ENCODE measurements at places on chromosomes 5 and 9.

- DNase-seq, result peak; percentile 27
Measured at GRCh38 chr5:53884417-53884816, 324.0 kb downstream of the NDUFS4 start.

GRCh38 chr9:71607461-71607881 is 160.8 kb downstream of the CEMIP2 start:
- no peak for DNase-seq

DNA sequence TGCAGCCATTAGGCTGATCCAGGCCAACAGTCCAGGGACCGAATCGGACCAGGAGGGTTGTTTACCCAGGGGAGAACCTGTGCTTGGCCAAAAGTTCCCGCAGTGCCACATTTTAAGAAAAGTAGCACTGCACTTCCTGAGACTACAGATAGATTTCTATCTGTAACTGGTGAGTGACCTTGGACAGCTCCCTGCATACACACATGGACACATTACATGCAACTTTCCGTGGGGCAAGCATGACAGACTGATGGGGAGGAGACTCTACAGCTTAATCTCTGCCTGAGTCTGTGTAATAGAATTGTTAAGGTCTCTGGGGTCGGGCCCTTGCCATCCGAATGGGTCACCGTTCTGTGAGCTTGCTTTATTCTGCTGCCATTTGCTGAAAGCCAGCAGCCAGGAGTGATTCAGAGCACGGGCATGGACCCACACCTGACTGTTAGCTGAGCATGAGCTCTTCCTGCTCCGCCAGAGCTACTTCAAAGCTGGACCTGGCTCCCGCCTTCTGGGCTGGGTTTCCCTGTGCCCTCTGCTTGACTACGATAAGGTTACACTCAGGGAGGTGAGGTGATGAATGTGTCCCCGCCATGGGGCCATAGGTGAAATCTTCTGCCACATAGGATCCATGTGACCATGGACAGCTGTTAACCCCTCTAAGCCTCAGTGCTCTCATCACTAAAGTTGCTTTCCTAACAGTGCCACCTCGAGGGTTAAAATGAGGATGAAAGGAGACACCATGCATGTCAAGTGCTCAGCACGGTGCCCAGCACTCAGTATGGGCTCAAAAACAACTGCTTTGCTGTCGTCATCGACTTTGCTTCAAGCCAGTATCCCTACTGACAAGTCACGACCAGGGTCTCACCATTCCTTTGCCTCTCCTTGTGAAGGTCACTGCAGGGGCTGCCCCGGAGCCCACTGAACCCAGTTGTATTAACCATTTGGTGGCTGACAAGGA is 200.0 kb downstream of the MELK start:
- peak; percentile 36 for DNase-seq

DNA sequence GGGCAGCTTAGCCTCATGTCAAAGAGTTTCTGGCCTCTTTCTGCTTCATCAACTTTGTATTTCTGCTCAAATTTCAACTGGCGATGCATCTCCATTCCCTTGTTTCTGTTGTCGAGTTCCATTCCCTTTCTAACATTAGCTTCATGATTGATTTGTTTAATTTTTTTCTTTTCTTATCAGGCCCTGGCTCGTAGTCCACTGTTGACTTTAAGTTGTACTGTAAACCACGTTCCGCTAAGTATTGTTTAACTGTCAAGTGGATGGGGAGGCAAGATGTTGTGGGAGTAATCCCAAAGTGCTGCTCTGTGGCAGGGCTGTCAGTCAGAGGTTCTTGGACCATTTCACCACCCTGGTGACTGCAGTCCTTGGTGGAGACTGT is 309.1 kb downstream of the PSAT1 start:
- no peak for DNase-seq

DNA sequence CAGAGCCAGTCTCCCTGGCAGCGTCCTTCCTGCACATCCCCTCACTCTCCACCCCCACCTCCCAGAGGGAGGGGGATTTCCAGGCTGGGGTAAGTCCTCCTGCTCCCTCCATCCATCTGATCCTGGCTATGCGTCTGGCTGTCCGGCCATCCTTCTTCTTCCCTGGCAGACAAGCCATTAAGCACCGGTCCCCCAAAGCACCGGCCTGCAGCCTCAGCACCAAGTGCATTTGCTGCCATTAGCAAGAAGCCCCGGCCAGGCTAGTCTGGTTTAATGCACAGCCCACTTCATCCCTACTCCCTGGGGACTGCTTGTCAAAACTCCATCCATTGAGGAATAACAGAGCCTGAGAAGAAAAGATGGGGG is 208.7 kb upstream of the IER5L start:
- DNase-seq, result no peak

DNA sequence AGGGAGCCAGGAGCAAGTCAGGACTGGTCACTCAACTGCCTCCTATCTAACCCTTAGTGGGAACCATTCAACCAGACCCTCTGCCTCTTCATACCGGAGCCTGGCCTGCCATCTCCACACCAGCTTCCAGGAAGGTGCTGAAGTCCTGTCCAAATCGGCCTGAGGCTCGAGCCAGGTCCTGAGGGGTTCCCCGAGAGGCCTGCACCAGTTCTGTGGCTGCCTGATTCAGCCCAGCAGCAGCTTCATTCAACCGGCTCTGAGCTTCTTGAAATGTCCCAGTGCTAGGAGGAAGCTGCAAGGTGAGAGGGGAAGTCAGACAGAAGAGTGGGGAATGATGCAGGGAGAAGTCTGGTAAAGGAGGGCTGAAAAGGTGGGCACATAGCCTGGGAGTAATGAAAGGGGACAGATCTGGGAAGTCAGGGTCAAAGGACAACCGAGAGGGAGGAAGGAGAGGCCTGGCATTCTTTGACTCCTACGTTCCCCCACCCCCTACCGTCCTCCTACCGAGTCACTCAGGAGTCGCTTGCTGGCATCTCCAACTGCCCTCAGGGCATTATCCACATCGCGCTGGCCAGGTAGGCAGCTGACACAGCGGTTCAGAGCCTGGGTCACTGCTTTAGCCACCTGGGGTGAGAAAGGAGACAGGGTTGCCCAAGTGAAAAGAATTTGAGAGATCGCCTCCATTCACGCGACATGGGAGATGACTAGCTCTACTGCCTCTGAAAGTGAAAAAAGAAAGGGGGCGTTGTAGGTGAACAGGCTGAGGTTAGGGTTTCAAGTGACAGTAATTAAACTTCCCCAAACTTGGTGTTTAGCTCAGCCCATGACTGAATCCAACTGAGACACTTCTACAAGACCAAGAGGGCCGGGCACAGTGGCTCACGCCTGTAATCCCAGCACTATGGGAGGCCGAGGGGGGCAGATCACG is 20.2 kb downstream of the TLN1 start:
- DNase-seq, result no peak

GRCh38 chr5:134738963-134739661 is 764 bp downstream of the CAMLG start:
- peak; percentile 24 for DNase-seq

DNA sequence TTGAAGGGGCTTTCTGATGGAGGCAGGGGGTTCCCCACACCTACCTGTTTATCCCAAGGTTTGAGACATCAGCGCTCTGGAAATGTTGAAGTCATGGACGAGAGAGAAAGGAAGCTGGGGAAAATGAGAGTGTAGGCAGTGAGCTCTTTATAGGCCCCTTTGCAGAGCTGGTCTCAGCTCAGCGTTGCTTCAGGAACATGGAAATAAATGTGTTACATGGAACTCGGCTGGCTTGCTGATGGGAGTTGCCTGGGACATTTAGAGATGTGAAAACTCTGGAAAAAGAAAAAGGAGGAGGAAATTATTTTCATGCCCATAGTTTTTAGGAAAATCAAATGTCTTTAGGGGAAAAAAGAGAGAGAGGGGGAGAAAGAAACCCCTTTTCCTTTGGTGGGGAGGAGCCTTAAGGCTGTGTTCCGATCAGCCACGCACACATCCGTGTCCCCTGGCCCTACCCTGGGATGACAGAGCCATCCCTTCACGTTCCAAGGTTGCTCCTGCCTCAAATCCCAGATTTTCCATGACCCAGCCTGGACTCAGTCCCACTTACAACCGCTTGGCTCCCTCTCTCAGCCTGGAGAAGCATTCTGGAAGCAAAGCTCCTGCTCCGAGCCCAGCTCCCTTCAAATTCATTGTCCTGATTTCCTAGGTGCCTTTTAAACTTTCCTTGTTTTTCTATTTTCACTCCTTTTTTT is 78.3 kb downstream of the COL27A1 start:
- DNase-seq, result no peak

- no peak for DNase-seq
Measured at GRCh38 chr5:38023371-38023770, 183.5 kb upstream of the GDNF start.

GRCh38 chr5:66337626-66338226 is 193.6 kb downstream of the SREK1 start:
- DNase-seq, result peak; percentile 13

DNA sequence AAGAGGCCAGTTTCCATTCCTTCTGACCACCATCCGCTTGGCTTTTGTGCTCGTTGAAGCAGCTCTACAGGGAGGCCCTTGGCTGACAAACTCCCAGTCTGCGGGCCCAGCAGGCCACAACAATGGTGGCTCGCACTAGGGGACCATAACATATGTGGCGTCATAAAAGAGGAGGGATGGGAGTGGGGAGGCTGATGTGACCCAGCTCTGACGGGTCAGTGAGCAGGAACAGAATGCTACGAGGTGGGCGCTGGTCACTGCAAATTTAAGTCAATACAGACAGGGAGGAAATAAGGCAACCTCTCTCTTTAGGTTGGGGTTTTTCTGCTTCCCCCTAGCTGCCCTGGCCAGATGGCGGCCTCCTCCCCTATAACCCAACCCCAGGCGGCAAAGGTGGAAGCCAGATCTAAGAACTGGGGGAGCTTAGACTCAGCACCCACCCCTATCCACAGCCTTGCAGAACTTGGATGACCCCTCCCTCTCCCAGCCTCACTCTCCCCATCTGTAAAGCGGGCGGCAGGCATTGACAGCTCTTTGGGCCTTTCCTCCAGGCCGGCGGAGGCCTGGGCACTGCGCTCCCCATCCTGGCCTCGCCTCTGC is 778 bp downstream of the FRRS1L start:
- peak; percentile 8 for DNase-seq

DNA sequence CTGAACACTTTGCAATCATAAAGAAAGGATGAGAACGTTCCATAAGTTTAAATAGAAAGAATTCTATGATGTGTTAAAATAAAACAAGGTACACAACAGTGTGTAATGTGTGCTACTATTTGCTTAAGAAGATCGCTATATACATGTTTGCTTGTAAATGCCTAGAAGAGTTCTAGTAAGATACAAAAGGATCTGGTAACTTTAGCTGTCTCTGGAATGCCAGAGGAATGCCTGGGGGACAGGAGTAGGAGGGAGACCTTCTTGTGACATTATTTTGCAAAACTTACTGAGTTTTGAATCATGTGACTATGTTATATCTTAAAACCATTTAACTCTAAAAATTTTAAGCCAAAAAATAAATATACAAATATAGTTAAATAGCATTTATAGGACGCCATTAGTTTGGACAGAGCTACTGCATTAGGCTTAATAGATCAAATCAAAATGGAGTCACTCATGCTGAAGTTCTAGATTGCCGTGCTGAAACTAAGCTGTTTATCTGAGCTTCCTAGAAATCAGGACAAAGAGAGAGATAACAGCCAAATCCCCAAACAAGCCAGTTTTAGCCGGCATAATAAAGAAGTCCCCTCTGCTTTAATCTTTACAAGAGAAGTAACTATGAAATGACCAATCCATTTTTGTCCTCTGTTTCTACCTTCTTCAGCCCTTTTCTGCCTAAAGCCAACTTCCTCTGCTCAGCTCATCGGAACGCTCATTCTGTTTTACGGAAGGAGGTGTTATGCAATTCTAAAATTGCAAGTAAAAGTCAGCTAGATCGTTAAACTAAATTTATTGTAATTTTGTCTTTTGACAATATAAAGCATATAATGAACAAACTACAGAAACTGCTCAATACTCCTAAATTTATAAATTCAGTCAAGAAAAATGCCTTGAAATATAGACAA is 44.8 kb downstream of the LIX1 start:
- no peak for DNase-seq

DNA sequence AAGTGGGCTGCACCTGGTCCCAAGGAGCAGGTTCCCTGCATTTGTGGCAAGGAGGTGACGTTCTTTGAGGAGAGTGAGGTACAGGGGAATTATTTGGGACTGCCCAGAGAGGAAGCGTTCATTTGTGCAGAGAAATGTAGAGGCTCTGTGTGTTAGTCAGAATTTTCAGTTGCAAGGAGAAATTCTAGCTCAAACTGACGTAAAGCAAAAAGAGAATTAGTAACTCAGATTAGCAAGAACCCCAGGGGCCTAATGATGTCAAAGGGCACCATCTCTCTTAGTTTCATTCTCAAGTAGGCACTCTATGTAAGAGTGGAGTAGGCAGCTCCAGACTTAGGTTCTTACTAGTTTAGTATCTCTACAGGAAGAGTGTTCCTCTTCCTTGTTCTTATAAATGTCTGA is 2.4 kb upstream of the TXN start:
- DNase-seq, result no peak

DNA sequence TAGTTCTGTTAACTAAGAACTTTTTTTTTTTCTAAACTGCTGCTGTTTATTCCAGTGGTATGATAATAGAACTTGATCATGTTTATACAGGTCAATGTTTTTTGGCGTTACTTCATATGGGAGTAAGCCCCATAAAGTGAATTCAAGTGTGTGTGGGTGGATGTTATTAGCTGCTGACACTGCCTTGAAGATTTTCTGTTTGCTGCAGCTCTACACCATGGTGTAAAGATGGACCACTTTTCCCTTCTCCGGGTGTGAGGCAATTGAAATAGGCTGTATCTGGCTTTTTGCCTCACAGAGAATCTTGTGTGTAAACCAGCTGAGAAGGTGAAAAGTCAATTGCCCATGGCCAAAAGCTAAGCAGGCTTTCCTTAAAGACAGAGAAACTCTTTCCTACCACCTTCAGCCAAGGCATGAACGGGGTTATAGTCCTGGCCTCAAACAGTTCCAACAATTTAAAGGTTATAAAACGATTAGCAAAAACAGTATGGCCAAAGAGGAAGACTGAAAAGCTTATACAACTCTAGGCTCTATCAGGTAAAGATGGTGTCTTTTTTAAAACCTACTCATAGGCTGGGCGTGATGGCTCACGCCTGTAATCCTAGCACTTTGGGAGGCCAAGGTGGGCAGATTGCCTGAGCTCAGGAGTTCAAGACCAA is 33.9 kb upstream of the ABCA1 start:
- DNase-seq, result no peak

DNA sequence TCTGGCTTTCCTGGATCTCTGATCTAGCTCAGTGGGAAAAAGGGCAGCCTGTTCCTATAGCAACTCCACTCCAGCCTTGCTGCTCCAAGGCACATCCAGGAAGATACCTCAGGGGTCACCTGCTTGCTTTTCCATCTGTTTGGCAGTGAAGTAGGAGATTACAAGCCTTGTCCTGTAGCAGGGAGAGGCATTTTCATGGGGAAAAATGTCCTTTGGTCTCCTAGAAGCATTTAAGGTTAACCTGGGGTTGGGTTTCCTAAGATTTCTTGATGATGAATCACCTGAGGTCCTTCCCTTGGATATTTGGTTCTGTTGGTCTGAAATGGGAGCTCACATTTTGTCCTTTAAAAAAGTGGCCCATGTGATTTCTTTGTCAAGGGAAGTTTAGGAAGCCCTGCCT is 1.5 kb upstream of the TMEM174 start:
- no peak for DNase-seq

GRCh38 chr5:141683596-141684141 is 1.6 kb upstream of the ARAP3 start:
- no peak for DNase-seq

Data from nephron progenitor cell (in vitro differentiated cells).